ENCODE measurements at places on chromosomes 7 and 10.

- DNase-seq: no peak
Observed at GRCh38 chr10:71222601-71223346, 10.4 kb downstream of the UNC5B start.

- DNase-seq: no peak
Observed at GRCh38 chr10:58050575-58050974, 217.1 kb downstream of the IPMK start.

GRCh38 chr7:77802557-77803405 is 4.2 kb downstream of the PHTF2 start:
- no peak for DNase-seq

DNA sequence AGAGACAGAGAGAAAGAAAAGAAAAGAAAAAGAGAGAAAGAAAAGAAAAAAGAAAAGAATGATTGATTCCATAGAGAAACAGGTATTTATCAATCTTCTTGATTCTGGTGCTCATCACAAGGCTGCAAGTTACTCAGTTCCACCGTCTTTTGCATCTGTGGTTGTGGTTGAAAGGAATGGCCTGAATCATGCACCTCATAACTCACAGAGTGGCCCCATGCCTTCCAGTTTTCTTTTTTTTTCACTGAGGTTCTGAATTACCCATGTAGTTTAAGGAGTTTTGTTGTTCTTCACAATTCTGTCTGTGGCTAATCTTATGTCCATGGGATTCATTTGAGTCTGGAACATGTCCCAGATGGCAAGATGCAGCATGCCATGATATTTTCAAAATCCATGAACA is 156.0 kb downstream of the ZNF33B start:
- no peak for DNase-seq

DNA sequence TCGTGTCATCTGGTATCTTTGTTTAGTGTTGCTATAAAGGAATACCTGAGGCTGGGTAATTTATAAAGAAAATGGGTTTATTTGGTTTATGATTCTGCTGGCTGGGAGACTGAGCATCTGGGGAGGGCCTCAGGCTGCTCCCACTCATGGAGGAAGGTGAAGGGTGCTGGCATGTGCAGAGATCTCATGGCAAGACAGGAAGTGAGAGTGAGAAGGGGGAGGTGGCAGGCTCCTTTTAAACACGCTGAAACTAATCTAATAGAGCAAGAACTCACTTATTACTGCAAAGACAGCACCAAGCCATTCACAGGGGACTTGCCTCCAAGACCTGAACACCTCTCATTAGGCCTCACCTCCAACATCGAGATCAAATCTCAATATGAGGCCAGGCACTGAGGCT is 11.3 kb downstream of the OIT3 start:
- no peak for DNase-seq

All from RWPE1 (cell line).